ENCODE measurements at places on chromosomes 5 and 9.

DNA sequence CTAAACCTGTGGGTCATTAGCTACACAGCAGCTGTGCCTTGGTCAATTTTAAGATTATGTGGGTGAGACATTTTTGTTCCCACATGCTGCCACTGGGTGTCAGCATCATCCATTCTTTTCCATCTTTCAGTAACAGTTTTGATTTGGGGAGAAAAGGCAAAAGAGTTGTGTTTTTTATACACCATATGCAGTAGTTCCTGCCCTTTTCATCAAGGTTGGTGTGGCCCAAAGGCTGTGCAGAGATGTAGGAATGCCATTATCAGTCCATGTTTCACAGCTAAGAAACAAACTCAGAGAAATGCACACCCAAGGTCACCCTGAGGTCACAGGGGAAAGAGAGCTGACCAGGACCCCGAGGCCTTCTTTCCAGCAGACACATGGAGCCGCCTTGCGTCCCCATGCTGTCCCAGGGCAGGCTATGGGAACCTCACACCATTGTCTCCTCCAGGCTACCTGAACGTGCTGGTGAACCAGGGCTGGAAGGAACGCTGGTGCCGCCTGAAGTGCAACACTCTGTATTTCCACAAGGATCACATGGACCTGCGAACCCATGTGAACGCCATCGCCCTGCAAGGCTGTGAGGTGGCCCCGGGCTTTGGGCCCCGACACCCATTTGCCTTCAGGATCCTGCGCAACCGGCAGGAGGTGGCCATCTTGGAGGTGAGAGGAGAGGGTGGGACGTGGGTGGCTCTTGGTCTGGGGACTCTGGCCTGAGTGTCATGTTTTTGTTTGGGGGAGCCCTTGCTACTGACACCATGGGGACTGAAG, 27.8 kb upstream of the GRPEL2 start:
- DNase-seq = peak; percentile 5

DNA sequence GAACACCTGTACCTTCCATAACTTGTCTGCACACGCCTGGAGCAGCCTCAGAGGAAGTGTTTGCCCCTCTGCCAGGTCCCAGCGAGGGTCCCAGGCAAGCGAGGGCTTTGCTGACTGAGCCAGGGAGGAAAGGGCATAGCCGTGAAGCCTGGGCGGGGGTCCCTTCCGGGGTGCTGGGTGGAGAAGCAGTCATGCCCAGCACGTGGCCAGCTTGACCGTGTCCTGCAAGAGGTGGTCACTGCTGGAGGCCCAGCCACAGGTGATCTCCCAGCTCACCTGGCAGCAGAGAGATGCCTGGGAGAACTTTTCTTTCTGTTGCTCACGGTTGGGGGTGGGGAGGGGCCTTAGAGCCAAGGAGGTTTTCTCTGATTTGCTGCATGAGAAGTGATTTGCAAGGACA, 195.3 kb downstream of the CACNA1B start:
- no peak for DNase-seq

DNA sequence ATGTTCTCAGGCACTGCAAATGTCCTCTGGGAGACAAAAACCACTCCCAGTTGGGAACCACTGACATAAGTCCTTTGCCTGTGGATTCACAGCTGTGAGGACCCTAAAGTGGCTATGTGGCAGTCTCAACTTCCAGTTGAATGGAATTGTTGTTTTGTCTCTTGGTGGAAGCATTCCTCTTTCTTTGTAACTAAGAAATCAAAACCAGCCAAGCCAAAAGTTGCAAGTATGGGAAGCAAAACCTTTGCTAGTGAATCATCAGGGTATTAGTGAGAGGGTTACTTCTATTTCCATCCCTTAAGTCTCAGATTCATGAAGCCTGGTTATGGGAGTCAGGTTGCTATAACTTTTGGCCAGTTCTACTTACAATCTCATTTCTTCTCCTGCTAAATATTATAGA, 49.8 kb upstream of the RPS23 start:
- no peak for DNase-seq

GRCh38 chr5:105330185-105330584, 1767.6 kb upstream of the NUDT12 start:
- DNase-seq = no peak

DNA sequence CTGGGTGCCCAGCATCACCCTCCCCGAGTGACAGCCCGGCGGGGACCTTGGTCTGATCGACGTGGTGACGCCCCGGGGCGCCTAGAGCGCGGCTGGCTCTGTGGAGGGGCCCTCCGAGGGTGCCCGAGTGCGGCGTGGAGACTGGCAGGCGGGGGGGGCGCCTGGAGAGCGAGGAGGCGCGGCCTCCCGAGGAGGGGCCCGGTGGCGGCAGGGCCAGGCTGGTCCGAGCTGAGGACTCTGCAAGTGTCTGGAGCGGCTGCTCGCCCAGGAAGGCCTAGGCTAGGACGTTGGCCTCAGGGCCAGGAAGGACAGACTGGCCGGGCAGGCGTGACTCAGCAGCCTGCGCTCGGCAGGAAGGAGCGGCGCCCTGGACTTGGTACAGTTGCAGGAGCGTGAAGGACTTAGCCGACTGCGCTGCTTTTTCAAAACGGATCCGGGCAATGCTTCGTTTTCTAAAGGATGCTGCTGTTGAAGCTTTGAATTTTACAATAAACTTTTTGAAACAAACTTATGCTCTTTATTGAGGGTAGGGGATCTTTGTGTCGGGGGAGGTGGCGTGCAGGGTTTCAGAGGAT, 1.3 kb downstream of the GADD45G start:
- no peak for DNase-seq

DNA sequence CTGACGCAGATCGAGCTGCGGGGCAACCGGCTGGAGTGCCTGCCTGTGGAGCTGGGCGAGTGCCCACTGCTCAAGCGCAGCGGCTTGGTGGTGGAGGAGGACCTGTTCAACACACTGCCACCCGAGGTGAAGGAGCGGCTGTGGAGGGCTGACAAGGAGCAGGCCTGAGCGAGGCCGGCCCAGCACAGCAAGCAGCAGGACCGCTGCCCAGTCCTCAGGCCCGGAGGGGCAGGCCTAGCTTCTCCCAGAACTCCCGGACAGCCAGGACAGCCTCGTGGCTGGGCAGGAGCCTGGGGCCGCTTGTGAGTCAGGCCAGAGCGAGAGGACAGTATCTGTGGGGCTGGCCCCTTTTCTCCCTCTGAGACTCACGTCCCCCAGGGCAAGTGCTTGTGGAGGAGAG, 4.6 kb upstream of the PHYHD1 start:
- DNase-seq = no peak

DNA sequence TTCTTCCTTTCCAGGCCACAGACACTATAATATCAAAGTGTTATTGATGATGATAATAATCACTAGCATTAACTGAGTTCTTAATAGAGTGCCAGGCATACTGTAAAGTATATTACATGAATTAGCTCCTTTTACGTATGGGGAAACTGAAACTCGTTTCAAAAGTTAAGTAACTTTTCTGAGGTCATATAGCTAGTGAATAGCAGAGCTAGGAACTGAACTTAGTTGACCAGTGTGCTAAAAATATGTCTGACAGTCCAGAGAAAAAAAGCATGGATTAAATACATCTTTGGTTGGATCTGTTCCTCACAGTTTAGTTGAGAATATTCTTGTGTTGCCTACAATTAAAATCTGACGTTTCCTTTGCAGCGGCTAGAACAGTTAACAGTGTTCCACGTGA, 18.4 kb upstream of the CATSPER3 start:
- DNase-seq = no peak

- no peak for DNase-seq
Observed at GRCh38 chr9:75658301-75658905, 232.1 kb upstream of the PCSK5 start.

- DNase-seq = no peak
Observed at GRCh38 chr9:126642839-126643238, 29.1 kb downstream of the LMX1B start.

DNA sequence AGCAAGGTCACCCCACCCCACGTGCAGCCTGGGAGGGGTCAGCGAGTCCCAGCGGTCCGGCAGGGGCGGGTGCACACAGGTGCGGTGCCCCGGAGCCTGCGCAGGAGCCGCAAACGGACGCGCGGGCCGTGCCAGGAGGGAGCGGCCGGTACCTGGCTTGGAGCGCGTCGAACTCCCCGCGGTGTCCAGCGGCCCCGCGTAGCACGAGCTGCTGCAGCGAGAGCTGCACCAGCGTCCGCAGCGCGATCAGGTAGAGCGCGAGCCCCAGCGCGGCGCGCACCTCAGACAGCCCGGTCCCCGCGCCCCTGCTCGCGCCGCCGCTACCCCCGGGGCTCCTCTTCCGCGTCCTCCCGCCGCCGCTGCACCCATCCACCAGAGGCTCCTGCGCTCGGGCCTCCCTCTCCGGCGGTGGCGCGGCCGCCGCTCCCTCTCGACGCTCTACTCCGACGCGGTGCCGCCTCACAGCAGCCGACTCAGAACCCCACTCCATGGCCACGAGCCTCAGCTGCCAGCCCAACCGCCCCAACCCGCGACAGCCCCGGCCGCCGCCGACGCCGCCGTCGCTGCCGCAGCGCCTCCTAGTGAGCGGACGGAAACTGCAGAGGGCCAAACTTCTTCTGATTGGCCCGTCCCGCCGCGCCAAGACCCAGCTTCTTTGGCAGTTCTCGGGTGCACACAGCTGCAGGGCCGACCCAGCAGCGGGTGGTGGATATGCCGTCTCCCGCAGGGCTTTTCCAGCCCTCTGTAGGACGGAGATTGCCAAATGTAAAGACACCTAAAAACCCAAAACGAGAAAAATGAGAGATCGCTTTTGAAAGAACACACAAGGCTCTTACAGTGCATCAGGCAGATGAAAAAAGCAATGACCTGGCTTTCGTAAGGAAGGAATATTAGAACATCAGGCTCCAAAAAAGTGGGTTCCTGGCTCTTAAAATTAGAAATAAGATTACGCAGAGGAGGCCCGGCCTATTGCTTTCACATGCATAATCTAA, at the start of gene ERMP1:
TSS of gene ERMP1 (minus strand) at position 580 of the 992 bp plus-strand sequence. CDS start at position 490, 90 bp downstream.
- peak; percentile 78 for DNase-seq

- no peak for DNase-seq
Observed at GRCh38 chr9:33143241-33143661, 23.9 kb downstream of the B4GALT1 start.

- DNase-seq = no peak
Observed at GRCh38 chr9:86217076-86217755, 42.2 kb downstream of the C9orf153 start.

DNA sequence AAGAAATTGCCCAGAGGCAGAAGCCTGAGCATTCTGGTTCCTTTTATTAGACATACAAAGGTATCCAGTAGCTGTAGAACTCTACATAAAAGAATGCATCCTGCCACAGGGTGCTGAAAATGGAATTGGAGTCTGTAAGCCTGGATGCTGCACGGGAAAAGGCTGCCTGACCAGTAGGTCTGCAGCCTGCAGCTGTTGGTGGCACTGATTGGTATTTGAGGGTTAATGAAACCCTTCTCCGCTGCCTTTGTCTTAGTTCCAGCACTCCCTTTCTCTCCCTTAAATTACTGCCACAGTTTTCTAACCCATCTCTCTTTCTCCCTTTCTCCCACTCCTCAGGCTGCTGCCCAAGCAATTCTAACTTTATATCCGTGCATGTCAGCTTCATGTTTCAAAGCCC, 64.7 kb downstream of the BRINP1 start:
- DNase-seq = no peak

DNA sequence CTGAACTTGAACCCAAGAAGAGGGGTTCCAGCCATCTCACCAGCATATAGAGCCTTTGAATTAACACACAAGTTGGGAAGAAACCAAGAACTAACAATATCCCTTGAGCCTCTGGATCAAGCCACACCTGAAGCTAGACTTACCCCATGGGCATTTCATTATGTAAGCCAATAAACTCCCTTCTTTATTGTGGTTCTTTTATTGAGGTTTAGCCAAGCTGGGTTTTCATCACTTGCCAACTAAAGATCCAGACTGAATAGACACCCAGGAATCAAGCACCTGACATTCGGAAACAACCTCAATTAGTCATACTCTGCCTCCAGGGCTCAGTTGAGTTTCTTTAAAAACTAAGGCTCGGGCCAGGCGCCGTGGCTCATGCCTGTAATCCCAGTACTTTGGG, 226.7 kb downstream of the AGTPBP1 start:
- DNase-seq = no peak

DNA sequence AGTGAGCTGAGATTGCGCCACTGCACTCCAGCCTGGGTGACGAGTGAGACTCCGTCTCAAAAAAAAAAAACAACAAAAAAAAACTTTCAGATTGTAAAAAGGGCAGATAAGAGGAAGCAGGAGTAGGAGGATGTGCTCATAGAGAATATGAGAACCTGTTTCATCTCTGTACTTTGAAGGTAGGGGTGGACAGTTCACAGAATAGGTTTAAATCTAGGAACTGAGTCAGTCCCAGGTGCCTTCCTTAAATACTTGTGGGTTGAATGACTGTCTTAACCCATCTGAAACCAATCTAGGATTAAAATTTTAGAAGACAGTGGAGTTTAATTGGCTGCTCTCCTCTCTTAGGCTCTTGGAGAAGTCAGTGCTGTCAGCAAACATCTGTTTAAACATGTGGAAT, 12.4 kb downstream of the POLK start:
- no peak for DNase-seq

DNA sequence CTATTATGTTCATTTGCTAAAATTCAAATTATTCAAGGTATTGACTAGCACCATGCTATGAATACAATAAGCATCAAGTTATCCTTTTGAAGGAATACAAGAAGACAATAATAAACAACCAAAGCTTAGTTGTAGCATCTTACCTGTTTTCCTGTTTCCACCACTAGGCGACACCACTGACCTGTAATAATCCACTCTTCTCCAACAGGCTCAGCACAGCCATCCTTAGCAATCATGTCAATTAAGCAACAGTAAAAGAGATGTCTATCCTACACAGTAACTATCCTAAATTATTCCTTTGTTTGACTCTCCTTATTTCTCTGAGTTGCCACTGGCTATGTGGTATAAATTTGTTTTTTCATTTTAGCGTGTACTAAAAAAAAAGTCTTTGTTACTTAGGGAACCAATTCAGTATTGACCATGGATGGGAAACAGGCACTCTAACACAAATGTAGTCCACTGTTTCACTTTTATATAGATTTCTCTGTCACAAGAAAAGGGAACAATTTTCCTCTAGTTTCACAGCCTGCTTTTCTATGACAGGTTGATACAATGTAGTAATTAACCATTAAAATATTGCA, 46.2 kb downstream of the PCA3 start:
- DNase-seq = peak; percentile 44

DNA sequence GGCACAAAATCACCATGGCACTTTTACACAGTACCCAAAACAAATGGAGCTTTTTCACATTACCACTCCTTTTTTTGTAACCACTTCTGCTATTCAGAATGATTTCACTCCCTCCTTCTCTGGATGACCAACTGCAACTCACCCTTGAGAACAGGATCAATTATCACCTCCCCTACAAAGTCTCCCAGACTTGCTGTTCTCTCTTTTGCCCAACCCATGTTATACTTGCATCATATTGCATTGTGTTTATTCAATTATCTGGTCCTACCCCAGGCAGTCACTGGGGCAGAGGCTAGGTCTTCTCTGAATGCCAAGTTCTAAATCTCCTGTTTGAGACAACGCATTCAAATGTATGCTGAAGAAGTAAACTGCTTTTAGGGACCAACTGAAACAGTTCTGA, 96.0 kb downstream of the GPR21 start:
- DNase-seq = no peak

DNA sequence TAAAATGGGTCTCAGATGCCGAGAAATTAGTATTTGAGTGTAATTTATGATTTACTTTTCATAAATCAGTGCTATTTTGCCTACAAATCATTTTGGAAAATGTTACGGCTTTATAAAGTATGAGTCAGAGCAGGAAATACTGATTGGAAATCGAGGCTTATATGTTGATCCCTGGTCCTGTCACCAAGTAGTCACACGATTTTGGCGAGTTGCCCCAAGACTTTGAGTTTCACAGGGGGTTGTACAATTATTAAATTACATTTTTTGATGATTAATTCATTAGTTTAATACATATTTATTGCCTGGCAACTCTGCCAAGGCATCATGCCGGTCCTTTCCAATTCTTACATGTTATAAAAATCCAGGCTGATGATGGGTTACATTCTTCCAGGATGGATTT, 443.9 kb upstream of the KLF4 start:
- DNase-seq = no peak

All from NCI-H1436 (cell line).